LNCaP clone FGC (cell line): ENCODE measurements at places on chromosomes 3 and 15.

- no peak for DNase-seq
Observed at GRCh38 chr3:195260280-195260905, 10.6 kb downstream of the XXYLT1 start.

DNA sequence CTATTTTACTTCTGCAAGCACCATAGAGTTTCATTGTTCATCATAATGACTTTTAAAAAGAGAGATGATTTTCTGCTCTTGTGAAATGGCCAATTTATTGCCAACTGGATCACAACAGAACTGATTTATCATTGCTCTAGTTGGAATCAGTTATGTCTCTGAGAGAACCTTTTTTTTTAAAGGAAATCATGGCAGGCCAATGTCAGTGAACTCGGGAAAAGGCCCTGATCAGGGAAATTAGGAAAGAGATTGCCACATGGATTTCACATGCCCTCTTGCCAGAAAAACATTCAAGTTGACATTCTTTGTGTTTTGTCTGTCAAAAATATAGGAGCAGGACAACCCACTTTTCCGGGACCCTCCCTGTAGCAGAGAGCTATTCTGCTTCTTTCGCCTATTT, 12.6 kb upstream of the SLC25A26 start:
- no peak for DNase-seq

- peak; percentile 23 for DNase-seq
Observed at GRCh38 chr3:136277115-136277514, 27.0 kb downstream of the PCCB start.

DNA sequence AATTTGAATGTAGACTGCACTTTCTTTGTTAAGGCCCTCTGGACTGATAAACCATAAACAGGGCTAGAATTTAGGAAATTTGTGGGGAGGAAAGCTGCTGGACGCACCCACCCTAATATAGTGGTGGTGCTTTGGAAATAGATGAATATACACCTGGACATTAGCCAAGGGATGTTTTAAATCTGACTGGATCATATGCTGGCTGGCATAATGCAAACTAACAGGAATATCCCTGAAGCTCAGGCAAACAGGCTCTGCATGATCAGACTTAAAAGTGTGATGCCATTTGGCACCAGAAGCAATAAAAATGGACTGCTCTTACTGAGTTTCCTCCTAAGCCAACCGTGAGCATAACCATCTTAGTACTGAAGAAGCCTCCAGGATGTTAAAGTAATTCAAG, 465.8 kb upstream of the ROBO1 start:
- DNase-seq = no peak

DNA sequence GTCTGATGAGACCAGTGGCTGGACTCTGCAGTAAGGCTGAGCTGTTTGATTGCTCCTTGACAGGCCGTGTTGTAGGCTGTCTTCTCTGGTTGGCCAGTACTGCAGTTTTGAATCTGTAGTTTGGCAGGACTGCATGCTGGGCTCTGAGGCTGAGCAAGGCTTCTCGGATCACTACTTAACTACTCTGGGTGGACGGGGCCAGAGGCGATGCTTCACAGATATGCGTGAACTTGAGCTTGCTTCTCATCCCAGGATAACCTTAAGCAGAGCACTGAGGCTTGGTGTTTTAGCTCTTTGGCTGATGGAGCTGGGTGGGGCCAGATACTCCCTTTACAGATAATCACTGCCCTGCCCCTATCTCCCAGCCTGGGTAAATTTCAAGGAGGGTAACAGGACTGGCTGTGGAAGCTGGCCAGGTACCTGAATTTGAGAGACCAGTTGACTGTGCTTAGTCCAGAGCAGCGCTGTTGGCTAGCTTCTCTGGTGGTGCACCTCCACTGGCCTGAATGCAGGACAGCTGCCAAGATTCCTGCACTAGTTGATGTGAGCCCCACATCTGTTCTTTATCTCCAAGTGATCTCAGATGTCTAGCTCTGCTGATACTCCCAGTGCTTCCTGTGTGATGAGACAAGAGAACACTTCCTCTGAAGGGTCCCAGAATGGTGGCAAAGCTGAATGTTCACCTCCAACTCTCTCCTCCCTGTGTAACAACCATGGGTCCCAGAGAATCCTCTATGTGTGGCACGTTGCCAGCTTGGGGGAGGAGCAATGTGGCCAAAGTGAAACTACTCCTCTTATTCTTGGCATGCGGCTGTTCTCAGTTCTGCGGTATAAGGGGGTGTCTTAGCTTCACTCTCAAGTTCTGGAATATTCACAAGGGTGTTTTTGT, 37.9 kb downstream of the RPL39L start:
- peak; percentile 15 for DNase-seq

- DNase-seq = no peak
Observed at GRCh38 chr15:48940508-48940907, 23.2 kb downstream of the SHC4 start.

DNA sequence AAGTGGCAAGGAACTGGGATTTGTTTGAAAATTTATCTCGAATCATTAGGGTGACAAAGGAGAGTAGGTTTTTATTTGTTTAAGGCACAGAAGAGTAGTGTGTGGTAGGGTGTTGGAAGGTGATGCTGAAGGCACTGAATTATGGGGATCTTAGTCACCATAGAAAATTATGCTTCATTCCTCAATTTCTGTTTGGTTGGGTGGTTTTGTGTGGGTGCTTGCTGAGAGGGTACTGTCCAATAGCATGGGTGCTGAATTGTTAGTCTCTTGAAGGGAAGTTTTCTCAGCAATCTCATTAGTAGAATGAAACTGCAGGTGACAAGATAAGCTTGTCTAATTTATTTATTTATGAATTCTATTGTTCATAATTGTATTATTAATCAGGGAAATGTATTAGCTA, 610.9 kb downstream of the AGBL1 start:
- DNase-seq = no peak

DNA sequence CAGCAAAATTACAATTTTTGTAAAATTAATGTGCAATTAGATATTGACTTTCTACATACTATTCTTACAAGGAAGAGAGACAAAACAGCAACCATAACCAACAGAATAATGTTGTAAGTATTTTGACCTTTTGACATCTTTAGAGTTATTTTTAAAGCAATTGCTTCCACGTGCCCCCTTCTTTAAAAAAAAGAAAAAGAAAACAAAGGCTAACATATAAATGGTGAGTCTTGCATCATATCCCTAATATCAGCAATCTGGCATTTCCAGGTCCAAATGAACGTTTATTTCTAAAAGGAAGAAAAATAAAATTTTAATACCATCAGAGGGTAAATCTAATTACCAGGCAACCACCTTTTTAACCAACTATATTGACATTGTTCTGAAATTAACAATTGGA, 19.3 kb upstream of the STRIT1 start:
- no peak for DNase-seq

DNA sequence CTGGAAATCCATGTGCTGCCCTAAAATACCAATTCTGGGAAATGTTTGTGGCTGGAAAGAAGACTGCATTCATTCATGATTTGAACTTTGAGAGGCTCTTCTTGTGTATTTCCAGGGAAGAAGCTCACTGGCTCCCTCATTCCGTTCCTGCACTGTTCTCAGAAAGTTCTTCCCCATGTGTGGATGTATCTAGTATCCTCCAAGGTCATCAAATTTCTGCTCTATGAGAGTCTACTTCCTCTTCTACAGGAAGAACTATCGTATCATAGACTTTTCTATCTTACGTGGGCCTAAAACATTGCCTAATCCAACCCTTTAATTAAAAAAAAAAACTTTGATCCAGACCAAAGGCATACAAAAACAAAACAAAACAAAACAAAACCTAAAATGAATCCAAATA, 2.9 kb downstream of the CCR3 start:
- no peak for DNase-seq

- DNase-seq = no peak
Observed at GRCh38 chr15:75952525-75952924, 48.8 kb downstream of the FBXO22 start.

GRCh38 chr3:64445944-64446300, 220.7 kb upstream of the PRICKLE2 start:
- no peak for DNase-seq
